ENCODE measurements at places on chromosomes 16 and 17.

DNA sequence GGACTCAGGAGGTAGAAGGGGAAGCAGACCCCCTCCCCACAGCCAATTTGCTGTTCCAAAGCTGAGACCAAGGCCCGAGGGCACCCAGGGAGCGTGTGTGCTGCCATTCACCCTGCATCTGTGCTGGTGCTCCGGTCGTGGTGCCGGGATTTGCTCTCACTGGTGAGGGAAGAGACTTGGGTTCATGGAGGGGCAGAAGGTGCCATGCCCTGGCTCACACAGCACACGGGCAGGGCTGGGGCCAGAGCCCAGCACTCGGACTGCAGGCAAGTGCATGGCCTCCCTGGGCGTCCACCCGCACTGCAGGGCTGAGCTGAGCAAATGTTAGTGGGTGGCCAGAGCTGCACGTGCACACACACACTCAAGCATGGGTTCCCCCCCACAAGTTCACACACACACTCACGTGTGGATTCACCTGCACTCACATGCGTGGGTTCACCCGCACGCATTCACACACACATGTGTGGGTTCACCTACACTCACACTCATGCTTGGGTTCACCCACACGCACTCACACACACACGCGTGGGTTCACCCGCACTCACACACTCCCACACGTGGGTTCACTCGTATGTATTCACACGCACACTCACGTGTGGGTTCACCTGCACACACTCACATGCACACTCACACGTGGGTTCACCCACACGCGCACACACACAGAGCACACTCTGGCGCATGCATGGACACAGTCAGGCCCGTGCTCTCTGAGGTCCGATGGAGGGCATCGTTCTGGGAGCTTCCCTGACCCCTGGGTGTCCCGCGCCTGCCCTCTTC, 57.0 kb upstream of the CBFA2T3 start:
- no peak for DNase-seq

DNA sequence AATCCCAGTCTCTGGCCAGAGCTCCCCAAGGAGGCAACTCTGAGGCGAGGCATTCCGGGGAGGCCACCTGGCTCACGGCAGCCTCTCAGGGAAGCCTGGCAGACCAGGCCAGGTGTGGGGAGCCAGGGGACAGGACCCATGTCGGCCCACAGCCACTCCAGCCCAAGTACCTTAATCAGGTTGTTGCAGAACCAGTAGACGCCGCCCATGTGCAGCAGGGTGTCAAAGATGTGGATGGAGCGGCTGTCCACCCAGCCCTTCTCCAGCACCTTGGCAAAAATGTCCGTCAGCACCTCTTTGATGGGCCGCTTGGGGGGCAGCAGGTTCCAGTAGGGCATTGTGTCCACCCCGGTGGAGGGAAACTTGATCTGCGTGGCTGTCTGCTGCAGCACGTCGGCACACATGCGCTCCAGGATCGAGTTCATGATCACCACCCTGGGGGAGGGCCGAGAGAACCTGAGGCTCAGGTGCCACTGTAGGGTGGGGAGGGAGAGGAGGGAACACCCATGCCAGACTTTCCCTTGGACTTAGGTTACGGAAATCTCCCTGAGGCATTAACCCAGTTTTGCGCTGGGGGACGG, 7.8 kb downstream of the CSF3 start:
- DNase-seq, result no peak

GRCh38 chr17:76234354-76234679, 6.0 kb downstream of the RNF157 start:
- DNase-seq, result no peak

- DNase-seq, result no peak
Measured at GRCh38 chr17:38598536-38598935, 7.2 kb downstream of the SRCIN1 start.

DNA sequence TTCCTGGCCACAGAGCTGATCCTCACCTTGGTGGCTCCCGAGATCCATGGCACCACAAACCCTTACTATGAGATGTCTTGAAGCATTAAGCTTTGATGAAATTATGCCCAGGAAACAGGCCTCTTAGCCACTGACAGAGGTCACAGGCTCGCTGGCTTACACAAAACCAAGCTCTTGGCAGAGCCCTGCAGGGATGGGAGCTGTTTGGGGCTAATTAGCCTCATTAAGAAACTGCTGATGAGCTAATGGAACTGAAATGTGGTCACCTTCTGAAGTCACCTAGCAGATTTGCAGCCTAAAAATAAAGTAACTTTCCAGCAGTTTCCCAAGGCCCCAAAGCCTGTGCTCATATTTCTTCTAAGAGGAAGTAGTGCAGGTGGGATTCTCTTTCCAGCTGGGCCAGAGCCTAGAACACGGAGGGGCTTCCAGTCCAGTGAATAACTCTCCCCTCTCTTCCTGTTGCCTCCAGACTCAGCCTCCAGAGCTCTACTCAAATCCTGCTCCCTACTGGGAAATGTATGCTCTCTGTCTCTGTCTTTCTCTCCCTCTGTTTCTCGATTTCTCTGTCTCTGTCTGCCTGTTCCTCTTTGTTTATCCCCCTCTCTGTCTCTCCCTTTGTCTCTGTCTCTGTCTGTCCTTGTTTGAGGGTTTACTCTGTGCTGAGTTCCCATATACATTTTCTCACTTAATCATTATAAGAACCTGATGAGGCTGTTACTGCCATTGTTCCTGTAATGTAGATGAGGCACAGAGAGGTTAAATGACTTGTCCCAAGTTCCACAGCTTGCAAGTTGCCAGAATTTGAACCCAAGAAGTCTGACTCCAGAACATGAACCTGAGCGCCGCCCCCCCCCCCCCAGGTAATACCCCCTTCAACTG, 338.9 kb downstream of the CA10 start:
- DNase-seq, result no peak

DNA sequence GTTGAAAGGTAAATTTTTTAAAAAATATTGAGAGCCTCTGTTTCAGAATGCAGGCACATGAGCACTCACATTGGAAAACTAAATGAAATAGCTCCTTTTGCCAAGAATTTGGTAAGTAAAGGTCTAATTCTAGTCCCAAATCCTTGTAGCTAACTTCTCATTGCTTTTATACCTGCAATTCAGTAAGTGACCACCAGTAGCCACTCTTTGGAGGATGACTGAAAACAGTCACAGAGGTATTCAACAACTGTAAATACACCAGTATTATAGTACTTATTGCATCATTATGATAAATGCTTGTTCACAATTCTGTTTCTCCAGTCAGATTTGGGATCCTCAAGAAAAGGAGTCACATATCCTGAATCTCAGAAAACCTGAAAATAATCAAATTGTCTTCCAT, 562.4 kb upstream of the CDH11 start:
- no peak for DNase-seq

DNA sequence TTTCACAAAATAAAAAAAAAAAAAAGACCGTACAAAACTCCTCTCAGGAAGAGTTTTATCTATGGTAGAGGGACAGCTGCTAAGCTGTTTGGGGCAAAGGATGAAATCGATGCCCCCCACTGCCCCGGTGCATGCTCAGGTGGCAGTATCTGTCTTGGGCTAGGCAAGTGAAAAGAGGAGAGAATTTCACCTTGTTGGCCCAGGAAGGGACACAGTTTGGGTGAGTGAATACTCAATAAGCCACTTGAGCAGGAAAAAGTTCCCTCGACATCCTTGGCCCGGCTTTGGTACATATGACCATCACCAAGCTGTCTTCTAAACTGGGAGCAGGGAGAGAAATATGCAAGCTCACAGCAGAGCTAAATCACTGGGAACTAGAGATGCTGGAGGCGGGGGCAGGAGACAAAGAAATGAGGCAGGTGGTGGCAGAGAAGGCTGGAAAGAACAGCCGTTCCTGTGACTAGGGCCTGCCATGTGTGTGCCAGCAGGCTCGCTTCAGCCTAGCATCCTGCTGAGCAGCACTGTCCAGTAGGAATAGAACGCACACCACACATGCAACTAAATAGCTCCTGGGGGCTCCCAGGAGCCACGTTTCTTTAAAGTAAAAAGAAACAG, 8.2 kb upstream of the EIF1 start:
- no peak for DNase-seq

DNA sequence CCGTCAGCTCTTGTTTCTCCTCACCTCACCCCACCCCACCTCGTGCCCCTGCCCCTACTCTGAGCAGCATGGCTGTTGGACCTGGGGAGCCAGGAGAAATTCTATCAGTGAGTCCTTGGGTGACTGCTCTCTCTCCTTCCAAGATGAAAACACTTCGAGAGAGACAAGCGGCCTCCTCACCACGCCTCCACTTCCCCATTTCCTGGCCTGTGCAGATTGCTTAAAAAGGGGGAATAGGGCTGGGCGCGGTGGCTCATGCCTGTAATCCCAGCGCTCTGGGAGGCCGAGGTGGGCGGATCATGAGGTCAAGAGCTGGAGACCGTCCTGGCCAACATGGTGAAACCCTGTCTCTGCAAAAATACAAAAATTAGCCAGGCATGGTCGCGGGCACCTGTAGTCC, 9.5 kb downstream of the DLX4 start:
- DNase-seq, result no peak

- DNase-seq, result no peak
Measured at GRCh38 chr17:40615068-40615840, 32.4 kb downstream of the SMARCE1 start.

All from right forelimb (tissue), 1 donor.